ENCODE measurements at places on chromosomes 4 and X. TPM values are rescaled to one million over a fixed set of nuclear protein-coding genes. Genes with fewer than 3 reads are reported as not detected.

The MAGEA1 gene
- total RNA-seq: not detected

The FREM3 gene
- not detected for total RNA-seq

DNA sequence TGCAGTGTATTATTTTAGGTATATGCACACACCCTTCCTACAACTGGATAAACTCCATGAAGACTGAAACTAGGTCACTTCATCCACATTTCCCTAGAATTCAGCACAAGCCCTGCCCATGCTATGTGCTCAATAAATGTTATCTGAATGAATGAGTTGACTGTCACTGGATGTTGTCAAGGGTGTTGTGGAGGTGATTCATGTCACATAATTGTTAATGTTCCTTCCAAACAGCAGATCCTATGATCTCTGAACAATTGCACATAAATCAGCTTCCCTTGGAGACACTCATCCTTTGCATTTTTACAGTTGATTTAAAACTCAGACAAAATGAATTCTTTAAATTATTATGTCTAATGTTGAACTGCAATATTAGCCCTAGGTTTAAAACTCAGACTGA, 154.7 kb downstream of the TSPAN5 start:
- DNase-seq: no peak

- peak; percentile 16 for DNase-seq
Measured at GRCh38 chr4:53866055-53866454, 198.3 kb downstream of the CHIC2 start.

- no peak for DNase-seq
Measured at GRCh38 chrX:40058719-40059118, 39.0 kb downstream of the BCOR start.

The AFF2 gene
- total RNA-seq: under 0.01 TPM

DNA sequence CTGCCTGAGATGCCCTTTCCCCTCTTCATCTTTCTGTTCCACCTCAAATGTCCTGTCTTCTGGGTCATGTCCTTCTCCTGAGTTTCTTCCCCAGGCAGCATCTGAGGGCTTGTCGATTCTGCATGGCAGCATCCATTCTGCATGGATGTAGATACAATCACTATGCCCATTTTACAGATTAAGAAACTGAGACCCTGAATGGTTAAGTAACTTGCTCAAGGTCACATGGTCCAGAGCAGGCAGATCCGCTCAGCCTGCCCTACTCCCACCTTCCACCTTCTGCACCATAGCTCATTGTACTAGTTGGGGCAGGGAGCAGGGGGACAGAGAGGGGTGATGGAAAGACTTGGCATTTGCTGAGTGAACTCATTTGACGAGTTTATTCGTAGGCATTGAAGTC, 32.0 kb downstream of the ZNF185 start:
- DNase-seq: no peak

DNA sequence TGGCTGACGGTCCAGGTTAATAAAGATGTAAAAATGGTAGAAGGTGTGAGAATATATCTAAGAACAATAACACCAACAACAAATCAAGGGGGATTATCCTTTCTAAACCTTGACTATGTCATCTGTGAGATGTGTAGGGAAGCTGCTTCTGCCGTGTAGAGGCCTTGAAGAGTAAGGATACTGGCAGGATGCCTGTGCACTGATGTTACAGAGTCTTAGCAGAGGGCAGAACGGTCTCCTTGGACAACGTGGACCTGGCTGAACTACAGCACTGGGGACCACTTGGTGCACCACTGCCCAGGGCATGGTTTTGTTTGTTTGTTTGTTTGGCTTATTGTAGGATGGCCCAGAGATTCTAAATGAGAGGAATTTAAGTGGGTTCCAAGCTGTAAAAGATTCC, 33.5 kb downstream of the GPAT3 start:
- no peak for DNase-seq

GRCh38 chr4:158193171-158193749, 17.0 kb upstream of the TMEM144 start:
- peak; percentile 45 for DNase-seq

The PASD1 gene
- not detected for total RNA-seq

The MTMR1 gene
- 19.0 TPM for total RNA-seq

Measured in fibroblast of lung (primary cell).